Left lung (tissue), 14 donors: ENCODE measurements at places on chromosomes 12 and 14. TPM values are rescaled to one million over a fixed set of nuclear protein-coding genes. Genes with fewer than 3 reads are reported as not detected.

DNA sequence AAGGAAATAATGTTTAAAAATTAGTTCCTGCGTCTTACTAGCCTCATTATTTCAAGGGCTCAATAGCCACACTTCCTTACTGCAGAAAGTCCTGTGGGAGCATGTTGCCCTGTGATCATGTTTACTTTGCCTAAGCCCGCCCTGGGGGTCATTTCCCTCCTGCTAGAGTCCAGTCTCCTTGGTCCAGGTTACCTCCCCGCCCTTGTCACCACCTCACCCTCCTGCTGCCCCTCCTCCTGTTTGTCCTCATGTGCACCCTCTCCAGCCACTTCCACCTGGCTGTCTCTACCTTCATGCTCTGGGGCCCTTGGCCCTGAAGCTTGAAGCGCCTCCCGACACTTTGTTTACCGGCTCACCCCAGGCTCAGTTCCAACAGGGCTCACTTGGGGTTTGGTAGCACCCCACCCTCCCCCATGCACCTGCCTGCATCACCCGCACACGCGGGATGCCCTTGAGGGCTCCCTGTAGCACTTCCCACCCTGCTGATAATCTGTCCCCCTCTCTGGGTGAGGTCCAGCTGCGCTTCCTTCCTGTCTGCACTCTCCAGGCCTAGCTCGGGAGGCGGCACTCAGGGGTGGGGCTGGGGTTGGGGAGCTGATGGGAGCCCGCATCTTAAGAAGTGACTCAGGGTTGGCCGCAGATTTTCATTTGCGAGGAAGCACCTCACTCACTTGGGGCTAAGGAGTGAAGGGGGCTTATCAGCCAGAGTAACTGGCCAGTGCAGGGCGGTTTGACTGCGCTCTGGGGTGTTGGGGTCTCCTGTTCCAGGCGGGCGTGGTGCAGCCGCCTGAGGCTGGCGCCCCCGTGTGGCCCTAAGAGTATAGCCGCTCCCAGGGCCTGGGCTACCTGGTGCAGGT is 40.1 kb downstream of the SMIM41 start:
- no peak overlapping the region for H3K4me3 ChIP-seq
- H3K4me1 ChIP-seq: no peaks in the 10 kb centered on the region
- no peaks in the 10 kb centered on the region for H3K27me3 ChIP-seq
- no peak overlapping the region for H3K27ac ChIP-seq
- no peak for DNase-seq

GRCh38 chr14:59870277-59871165 is at the start of gene RTN1:
RTN1 (minus strand) TSS chr14:59870776; CDS start chr14:59870630, 146 bp downstream.
- no peaks in the 10 kb centered on the region for H3K36me3 ChIP-seq
- H3K4me1 ChIP-seq: peaks cover 20% of the 10 kb centered on the region
- no peak within 1 kb of the TSS for H3K27ac ChIP-seq

- peak; percentile 47 for DNase-seq
- H3K36me3 ChIP-seq: no peaks in the 10 kb centered on the region
- peaks cover 8% of the 10 kb centered on the region for H3K4me1 ChIP-seq
- peak overlapping the region; percentile 48 for H3K4me3 ChIP-seq
These were observed 54.0 kb downstream of the CYP46A1 start for GRCh38 chr14:99737956-99738667.

DNA sequence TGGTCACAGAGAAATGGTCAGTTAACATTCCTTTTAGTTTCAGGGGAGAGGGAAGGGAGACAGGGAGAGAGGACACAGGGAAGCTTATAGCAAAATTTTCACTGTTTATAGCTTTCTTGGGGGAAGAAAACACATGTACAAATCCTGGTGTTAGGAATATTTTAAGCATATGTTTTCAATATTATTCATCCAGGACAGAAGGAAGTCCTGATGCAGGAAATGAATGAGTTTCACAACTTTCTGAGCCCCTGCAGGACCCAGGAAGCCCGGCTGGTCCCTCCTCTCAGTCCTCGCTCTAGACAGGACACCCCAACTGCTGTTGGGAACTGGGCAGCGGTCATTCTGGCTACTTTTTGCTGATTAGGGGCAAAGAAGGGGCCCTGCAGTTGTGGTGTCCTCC is 71.1 kb upstream of the ZDHHC17 start:
- no peak overlapping the region for H3K4me3 ChIP-seq
- no peak overlapping the region for H3K27ac ChIP-seq
- no peaks in the 10 kb centered on the region for H3K36me3 ChIP-seq
- H3K4me1 ChIP-seq: peaks cover 6% of the 10 kb centered on the region
- no peaks in the 10 kb centered on the region for H3K27me3 ChIP-seq

- no peaks in the 10 kb centered on the region for H3K27me3 ChIP-seq
- DNase-seq: no peak
- no peaks in the 10 kb centered on the region for H3K4me1 ChIP-seq
- H3K36me3 ChIP-seq: no peaks in the 10 kb centered on the region
- H3K4me3 ChIP-seq: no peak overlapping the region
- H3K27ac ChIP-seq: no peak overlapping the region
These were observed 21.6 kb downstream of the ASPG start for GRCh38 chr14:104107101-104107581.

DNA sequence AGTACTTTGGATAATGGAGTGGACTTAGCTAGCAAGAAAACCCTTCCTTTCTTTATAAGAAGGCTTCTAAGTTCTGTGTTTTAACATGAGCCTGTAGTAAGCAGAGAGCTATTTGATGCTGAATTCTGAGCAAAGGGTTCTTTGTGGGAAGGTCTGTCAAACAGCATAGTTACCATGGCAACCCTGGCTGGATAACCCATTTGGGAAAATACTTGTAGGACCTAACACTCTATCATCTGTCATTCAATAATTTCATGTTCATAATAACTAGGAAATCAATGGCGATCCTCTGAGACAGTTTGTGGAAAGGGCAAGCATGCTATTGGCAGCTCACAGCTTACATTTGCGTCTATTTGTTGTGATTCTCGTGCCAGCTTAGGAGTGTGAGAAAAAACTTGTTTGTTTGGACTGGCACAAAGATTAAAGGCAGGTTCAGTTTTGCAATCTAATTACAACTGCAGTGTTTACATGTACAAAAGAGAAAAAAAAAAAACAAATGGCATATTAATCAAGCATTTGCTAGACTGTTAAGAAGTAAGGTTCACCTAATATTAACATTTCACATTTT is 219.2 kb downstream of the PDZRN4 start:
- no peaks in the 10 kb centered on the region for H3K27me3 ChIP-seq
- H3K27ac ChIP-seq: no peak overlapping the region
- no peaks in the 10 kb centered on the region for H3K4me1 ChIP-seq
- DNase-seq: no peak
- H3K4me3 ChIP-seq: no peak overlapping the region

DNA sequence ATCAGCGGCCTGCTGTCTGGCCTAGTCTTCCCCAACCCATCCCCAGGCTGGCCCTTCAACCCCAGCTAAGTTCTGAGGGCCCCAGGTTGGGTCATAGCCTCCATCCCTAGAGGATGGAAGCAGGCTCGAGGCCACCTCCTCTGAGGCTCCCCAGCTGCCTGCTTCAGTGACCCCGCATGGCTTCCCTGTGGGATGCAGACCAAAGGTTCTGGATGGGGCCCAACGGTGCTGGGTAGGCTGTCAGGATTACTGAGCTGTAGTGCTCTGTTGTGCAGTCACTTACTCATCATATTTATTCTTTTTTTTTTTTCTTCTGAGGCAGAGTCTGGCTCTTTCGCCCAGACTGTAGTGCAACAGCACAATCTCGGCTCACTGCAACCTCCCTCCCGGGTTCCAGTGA is 92.0 kb downstream of the IRF2BPL start:
- no peak for DNase-seq
- no peak overlapping the region for H3K27ac ChIP-seq
- no peaks in the 10 kb centered on the region for H3K27me3 ChIP-seq
- no peaks in the 10 kb centered on the region for H3K36me3 ChIP-seq
- H3K4me3 ChIP-seq: no peak overlapping the region
- H3K4me1 ChIP-seq: peaks cover 3% of the 10 kb centered on the region

DNA sequence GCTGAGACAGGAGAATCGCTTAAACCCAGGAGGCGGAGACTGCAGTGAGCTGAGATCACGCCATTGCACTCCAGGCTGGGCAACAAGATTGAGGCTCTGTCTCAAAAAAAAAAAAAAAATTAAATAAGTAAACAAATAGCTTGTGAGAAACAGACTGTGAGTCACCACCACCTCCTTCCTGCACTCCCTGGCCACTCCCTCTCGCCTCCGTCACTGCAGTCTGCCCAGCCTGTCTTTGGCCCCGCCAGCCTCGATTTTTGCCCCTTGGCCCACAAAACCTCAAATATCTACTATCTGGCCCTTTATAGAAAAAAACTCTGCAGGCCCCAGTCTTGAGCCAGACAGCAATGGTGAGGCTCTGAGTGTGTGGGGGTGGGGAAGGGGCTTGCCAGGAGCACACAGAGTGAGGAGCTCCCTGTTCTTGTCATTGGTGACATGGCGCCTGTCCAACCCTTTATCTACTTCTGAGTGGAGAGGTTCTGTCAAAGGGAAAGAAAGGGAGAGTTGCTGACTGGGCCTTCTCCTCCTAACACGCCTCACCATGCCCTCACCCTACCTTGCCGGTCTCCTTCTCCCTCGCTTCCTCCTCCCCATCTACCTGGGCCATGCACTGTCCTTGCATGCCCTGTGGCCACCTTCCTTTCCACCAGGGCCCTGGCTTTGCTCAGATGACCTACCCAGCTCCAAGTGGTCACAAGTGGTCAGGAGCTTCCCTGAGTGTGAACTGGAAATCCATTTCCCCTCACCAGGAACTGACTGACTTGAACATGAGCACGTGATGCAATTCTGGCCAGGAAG is 22.1 kb downstream of the LGMN start:
- H3K27me3 ChIP-seq: no peaks in the 10 kb centered on the region
- DNase-seq: peak; percentile 91
- no peak overlapping the region for H3K4me3 ChIP-seq
- peaks cover 19% of the 10 kb centered on the region for H3K4me1 ChIP-seq
- no peaks in the 10 kb centered on the region for H3K36me3 ChIP-seq
- H3K27ac ChIP-seq: peak overlapping the region; percentile 76

ARHGAP9 gene
- 125 TPM for total RNA-seq

RAD51AP1 gene
- 7.5 TPM for total RNA-seq

RTL1 gene
- total RNA-seq: not detected
